ENCODE measurements at places on chromosomes 2 and 18.
A peak's percentile ranks its signal among the peaks of the same experiment; 100 is the strongest.

- DNase-seq = no peak
These were observed 92.1 kb upstream of the CREB1 start for GRCh38 chr2:207437524-207438143.

DNA sequence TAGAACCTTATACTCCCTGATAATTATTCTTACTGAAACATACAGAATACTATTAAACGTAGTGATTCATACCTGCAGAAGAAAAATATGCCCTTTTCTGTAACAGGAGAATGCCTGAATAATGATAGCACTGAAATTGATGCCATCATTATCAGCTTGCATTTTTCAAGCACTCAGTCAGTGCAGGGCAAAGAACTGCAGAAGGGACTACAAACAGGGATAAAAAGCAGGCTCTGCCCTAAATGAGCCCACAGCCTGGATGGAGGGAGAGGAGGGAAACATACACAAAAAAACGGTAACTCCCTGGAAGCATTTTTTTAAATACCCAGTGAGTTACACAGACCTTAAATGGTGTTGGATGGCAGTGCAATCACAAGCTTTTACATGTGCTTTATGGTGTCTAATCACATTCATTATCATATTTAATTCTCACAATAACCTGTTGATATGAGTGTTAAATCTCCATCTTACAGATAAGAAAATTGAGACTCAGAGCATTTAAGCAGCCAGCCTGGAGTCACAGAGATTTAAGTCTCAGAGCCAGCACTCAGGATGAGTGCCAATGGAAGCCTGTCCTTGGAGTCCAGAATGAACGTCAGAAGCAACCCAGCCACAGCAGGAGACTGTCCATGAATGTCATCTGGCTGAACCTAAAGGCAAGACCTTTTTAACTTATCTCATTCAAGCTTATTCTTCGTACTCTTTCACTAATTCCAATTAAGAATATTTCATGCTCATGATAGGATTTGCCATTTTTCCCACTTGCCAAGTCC, 139.3 kb upstream of the CTNNA2 start:
- DNase-seq = no peak

DNA sequence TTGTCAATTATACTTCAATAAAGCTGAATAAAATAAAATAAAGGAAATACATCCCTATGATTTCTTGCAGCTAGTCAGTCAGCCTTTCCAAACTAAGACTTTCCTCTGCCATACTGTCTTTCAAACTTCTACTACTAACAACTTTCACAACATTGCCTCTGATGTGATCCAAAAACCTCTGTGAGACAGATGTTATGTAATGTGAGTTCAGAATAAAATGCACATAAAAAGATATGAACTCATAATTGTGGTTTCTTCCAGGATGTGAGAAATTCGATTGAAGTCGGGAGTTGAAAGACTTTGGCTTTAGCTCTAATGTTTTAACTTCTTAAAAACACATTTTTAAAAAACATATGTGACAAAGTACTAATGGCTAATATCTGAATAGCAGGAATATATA, 98.7 kb downstream of the PIGN start:
- no peak for DNase-seq

DNA sequence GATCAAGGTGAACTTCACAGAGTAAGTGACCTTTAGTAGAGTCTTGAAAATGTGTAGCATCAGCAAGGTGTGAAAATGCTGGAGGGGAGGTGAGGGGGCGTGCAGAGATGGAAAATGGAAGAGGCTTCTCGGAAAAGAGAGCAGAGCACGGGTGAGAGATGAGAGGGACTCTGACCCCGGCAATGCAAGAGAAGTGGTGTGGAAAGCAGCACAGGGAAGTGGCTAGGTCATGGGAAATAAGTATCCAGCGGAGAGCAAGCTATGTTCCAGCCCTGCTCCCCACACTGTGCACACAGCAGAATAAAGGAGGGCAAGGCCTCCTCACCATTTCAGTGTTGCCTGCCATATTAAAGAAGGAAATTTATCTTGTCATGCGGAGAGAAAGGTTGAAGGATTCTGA, 241.7 kb upstream of the DOK6 start:
- DNase-seq = no peak

GRCh38 chr2:11658208-11659114, 11.5 kb downstream of the NTSR2 start:
- no peak for DNase-seq

DNA sequence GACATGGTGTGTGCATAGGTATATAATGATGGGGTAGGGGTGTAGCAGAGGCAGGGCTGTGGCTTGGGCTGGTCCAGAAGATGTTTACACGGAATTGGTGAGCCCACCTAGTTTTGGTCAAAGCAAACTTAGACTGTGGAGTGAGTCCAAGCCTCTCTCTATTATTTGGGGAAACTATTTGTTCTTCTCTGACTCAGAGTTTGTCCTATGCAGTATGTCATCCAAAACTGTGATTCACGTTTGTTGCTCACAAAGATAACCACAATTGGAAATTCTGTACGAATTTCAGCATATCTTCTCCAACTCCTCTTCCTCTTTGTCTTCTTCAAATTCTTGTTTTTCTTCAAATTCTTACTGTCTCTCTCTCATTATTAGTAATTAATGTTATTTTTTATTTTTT, 292.9 kb downstream of the XIRP2 start:
- no peak for DNase-seq

- DNase-seq = no peak
These were observed 349.9 kb upstream of the MEIS1 start for GRCh38 chr2:66084948-66085590.

DNA sequence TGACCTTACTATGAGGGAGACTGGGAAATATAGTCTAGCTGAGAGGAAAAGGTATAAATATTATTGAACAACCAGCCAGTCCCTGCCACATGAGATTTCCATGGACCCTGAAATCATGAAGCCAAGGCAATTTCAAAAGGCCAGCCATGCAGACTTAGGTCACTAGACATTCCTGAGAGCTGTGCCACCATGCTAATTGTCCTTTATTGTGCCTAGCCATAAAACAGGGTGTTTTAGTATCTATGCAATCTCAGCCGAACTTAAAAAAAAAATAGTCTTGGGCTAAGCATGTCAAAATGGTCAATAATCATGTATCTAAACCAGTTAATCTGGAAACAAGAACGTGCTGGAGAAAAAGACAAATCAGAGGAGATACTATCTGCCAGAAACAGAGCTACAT, 269.5 kb downstream of the LNPK start:
- no peak for DNase-seq

DNA sequence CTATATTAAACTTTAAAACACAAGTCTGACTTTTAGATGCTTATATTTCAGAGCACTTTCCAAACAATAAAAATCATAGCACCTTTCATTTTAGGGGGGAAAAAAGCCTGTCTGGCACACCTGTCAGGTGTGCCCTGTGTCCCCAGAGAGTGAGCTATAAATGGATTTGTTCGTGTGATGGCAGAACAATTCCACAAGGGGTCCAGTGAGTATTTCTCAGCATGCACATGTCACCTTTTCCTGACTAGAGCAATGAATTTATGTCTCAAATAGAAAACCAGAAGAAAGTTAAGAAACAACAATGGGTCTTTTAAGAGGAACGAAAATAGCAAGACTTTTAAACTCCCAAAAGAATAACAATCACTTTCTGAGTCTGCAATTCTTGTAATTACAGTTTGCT, 55.9 kb downstream of the ACVR1C start:
- DNase-seq = no peak

DNA sequence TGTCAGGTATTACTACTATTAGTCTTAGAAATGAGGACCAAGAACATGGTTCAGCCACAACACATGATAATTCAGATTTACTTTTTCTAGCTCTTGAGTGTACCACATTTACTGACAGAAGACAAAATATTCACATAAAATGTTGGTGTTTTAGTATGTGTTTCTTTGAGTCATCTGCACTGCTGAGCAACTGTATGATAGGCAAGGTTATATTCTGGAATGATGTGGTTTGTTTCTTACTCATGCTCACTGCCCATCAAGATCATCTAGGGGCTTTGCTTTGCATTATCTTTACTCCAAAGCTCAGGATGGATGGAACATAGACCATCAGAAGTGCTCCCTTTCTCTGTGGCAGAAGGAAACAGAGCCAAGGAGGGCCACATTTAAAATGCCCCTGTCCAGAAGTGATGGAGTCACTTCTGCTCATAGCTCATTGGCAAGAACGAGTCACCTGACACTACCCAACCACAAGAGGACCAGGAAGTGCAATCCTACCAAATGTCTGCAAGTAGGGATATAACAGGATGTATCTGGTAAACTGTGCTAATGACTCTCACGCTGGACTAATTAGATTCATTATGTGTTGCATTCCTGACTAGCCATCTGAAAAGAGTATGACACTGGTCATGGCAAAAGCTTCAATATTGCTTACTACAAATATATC, 81.5 kb downstream of the DIS3L2 start:
- DNase-seq = no peak

DNA sequence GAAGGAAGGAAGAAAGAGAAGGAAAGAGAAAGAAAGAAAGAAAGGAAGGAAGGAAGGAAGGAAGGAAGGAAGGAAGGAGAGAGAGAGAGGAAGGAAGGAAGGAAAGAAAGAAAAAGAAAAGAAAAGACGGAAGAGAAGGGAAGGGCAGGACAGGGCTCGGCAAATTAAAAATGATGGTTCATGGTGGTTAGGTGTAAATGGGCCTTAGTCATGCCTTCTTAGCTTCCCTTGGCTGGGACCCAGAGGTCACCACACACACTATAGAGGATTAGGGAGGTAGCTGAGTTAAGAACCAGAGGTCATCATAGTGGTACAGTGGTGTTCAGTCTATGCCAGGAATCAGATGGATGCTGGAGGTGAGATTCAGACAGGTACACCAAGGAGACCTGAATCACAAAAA, 9.3 kb upstream of the ATL2 start:
- DNase-seq = no peak

DNA sequence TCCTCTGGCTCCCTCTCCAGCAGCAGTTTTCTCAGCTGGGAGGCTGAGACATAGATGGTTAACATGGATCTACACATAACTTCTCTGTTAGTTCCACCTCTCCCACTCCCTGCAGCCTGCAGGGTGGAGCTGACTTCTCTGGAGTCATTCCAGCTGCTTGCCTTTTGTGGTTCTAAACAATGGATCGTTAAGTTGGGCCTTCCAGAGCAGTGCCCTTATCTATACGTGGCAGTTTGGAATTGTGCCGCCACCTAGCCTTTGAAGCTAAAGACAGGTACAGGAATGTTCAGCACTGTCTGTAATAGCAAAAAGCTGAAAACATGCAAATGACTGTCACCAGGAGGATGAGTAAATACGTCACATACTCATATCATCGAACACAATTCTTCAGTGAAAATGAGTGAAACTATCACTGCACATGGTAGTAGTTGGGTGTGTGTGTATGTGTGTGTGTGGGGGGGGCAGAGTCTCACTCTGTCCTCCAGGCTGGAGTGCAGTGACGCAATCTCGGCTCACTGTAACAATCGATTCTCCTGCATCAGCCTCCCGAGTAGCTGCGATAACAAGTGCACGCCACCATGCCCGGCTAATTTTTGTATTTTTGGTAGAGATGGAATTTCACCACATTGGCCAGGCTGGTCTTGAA, 50.3 kb downstream of the SH2D6 start:
- peak; percentile 43 for DNase-seq

- no peak for DNase-seq
These were observed 766.2 kb downstream of the MBD2 start for GRCh38 chr18:53458268-53458667.

DNA sequence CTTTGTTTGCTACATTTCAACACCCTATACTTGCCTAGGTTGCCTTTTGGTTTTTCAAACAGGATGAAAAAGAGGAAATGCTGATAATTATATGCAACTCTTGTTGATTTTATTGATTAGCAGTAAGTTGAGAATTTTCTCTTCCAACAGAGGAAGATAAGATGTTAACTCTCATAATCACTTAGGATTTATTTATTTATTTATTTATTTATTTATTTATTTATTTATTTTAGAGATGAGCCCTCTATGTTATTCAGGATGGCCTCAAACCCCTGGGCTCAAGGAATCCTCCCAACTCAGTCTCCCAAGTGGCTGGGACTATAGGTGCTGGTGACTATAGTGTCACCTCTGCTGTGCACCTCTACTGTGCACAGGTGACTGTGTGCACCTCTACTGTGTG, 111.4 kb upstream of the GLS start:
- no peak for DNase-seq

DNA sequence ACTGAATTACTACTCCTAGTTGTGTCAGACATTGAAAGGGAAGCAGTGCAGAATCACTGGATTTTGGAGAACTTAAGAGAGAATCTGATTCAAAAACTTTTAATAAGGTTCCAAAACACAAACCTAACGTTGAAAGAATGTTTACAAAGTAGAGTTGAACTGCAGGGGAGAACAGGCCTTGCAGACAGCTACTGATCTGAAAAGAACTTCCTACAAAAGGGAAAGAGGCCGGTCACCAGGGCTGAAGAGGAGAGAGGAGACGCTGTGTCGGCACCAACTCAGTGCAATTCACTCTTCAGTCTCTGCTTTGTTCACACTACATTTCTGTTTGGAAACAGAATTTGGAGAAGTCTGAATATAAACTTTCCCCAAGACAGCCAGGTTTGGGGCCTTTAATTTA, 124.0 kb downstream of the GAREM1 start:
- DNase-seq = no peak

- no peak for DNase-seq
These were observed 64.4 kb downstream of the LONRF2 start for GRCh38 chr2:100257939-100258338.

DNA sequence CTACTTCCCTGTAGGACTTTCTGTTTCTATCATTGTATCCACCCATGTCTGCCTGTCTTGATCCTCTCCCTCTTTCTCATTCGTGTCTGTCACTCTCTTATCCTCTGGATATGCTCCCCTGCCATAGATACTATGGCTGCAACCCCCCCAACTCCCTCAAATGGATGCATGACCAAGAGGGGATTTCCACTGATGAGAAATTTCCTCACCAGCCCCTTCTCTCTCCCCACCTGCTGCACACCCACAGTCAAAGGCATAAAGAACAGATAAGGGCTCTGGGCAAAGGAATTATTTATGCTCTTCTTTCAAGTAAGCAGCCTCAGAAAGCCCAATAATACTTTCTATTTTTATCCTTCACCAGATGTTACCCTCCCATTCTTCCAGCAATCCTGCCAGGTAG, 121.3 kb downstream of the FOXI3 start:
- DNase-seq = no peak

- DNase-seq = no peak
These were observed 39.5 kb upstream of the CERS6 start for GRCh38 chr2:168416555-168416954.

GRCh38 chr2:84459944-84460429, 907 bp upstream of the SUCLG1 start:
- no peak for DNase-seq
